Jurkat, Clone E6-1 (cell line): ENCODE measurements at places on chromosomes 1 and 21.

DNA sequence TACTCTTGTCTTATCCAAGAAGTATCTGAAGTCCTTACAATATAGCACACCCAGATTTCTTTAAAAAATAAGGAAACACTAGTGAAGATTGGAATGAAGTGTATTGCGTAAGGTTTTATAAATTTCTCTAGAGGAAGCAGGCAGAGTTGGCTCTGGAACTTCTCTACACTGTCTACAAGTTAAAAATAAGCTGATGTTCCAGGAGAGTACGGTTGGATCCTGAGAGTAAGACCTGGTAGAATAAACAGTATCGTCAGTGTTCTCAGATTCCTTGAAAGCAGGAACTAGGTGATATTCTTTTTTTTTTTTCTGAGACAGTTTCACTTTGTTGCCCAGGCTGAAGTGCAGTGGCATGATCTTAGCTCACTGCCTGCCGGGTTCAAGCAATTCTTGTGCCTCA, 107.9 kb downstream of the USP25 start:
- no peak for DNase-seq

DNA sequence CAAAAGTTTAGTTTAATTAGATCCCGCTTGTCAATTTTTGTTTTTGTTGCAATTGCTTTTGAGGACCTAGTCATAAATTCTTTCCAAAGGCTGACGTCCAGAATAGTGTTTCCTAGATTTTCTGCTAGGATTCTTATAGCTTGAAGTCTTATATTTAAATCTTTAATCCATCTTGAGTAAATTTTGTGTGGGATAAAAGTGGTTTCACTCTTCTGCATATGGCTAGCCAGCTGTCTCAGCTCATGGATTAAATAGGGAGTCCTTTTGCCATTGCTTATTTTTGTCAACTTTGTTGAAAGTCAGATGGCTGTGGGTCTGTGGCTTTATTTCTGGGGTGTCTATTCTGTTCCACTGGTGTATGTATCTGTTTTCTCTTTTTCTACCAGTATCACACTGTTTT, 801.3 kb upstream of the ADGRL4 start:
- no peak for DNase-seq

DNA sequence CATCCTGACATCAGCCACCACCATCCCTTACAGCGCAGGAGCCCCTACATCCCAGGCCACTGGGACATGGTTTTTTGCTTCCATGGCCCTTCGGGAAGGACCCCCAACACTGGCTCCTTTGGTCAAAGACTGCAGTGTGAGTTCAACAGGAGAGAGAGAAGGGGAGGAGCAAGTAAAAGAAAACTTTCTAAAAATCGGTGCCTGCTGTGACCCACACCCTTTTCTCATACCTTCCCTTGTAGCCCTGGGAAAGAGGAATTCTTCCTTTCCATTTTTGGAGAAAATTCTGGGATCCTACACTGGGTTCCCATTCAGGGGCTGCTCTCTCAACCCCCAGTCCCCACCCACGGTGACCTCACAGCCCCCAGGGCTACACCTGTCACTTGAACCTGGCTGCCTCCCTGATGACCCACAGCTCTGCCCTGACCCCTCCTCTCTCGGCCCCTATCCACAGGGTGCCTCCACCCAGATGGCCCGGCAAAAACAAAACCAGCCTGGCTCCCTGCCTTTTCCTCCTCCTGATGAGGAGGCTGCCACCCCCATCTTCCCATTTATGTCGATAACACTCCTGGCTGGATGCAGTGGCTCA, 7.6 kb downstream of the PADI4 start:
- no peak for DNase-seq

DNA sequence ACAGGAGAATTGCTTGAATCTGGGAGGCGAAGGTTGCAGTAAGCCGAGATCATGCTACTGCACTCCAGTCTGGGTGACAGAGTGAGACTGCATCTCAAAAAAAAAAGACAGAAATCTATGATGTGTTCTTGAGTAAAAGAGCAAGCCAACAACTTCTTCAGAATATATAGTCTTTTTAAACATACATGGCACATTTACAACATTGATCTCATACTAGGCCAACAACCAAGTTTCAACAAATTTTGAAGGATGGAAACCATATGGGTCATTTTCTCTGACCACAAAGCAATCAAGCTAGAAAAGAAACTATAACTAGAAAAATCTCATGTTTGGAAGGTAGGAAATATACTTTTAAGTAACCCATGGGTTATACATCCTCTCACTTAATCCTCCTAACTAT, 38.3 kb downstream of the PAFAH2 start:
- DNase-seq = no peak

DNA sequence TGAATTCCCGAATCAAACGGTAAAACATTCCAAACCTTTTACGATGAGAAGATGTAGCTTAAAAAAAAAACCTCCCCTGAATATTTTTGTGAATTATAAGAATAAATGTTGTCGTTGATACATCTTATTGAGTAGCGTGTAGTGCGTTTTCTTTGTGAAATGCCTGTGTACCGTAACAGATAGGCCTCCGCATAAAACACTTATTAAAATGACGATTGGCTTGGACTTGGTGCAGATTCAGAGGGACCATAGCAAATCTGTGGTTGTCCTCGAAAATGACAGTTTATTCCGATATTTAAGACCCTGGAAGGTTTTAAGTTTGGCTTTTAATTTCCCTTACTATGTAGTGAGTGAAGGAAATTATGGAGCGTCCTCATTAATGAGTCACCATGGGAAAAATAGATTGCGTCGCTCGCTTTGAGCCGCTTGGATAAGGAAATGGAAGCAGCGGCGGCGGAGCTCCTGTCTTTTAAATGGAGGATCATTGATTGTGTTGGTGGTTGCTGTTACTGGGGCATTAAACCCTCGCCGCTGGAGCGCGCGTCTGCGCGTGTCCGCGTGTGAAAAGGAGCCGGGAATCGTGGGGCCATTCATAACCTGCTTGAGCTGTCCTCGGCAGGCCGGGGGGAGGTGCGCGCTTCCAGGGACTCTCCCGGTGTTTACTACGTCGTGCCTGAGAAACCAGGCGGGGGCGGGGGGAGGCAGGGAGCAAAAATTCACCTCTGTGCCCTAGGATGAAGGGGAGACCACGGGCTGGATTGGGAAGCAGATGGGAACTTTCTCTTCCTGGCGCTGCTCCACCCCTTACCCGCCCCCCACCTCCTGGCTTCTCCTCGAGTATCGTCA, 1.6 kb downstream of the SPEN start:
- DNase-seq = peak; percentile 82

GRCh38 chr1:240152611-240153297, 61.1 kb downstream of the FMN2 start:
- DNase-seq = no peak

GRCh38 chr1:162389971-162390370, 8.4 kb downstream of the C1orf226 start:
- no peak for DNase-seq
